ENCODE measurements at places on chromosomes 5 and 9. TPM values are rescaled to one million over a fixed set of nuclear protein-coding genes. Genes with fewer than 3 reads are reported as not detected.

Gene MVB12B
- total RNA-seq, result 9.8 TPM

DNA sequence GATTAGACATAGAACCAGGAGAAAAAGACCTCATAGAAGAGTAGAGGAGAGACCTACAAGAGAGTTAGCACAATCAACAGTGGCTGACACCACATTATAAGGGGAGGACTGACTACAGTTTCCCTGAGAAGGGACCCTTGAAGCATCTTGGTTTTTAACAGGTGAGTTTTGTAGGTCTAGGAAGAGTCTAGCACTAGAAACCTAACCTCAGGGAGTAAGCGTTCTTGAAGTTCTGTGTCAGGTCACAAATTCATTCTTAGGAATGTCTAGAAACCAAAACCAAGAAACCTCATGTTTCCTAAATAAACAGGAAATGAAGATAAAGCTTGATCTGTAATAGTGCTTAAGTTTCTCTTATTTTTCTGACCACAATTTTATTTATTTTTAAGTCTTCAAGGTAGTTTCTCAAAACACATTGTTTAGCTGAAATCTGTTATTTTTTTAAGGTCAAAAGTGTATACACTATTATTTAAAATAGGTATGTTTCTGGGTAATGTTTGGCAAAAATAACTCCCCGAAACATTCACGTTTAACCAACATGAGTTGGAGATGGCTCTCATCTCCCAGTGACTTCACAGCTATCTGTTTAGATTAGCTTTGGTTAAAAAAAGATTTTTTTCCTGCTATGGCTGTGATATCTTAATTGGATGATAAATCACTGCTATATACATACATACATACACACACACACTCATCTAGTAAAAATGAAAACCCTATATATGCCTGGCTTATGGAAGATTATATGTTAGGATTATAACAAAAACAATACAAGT is 37.1 kb downstream of the MAP3K1 start:
- DNase-seq, result no peak

Gene ESM1
- total RNA-seq, result not detected

GRCh38 chr5:35575578-35575977 is 42.1 kb upstream of the SPEF2 start:
- DNase-seq, result no peak

Gene SH3TC2
- not detected for total RNA-seq

- no peak for DNase-seq
Measured at GRCh38 chr9:111974092-111974681, 77.6 kb downstream of the UGCG start.

GRCh38 chr5:93359960-93360305 is 221.1 kb downstream of the NR2F1-AS1 start:
- no peak for DNase-seq

DNA sequence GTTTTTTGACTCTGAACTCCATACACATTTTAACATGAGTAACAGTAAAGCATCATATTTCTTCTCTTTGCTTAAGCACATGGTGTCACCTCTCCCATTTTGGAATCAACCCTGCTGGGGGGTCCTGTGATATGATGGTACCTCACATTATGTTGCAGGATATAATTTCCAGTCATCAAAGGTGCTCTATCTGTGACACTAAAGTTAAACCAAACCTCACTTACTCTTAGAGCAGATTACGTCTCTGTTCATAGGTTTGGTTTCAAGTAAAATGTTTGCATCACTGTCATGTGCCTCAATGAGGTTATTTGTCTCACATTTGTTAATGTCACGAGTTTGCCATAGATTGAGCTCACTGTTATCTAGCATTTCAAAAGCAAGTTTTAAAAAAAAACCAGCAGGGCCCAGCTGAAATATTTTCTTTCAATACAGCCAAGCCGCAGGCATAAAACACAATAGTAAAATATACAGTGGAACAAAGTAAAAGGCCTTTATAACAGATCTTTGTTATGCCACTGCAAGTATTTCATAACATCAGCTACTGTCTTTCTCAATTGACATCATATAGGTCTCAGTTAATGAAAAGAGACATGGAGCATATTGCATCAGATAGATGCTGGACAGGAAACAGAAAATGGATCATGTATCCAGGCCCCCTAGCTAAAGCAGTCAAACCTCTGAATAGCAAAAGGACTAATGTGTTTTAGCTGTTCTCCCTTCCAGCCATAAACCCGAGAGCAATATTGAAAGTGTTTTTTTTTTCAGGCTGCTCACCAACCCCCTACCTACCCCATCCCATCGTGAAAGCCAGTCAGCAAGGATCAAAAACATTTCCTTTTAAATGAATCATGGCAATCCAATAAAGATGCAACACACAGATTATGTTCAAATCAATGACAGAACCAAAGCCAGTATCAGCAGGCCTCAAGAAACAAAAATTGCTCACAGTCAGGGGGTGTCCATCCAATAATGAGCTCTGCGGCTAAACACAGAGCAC is 182.1 kb upstream of the ITGA1 start:
- no peak for DNase-seq

Data from B cell (primary cell).